Nephron progenitor cell (in vitro differentiated cells): ENCODE measurements at places on chromosomes 5 and 9.
A peak's percentile ranks its signal among the peaks of the same experiment; 100 is the strongest.

DNA sequence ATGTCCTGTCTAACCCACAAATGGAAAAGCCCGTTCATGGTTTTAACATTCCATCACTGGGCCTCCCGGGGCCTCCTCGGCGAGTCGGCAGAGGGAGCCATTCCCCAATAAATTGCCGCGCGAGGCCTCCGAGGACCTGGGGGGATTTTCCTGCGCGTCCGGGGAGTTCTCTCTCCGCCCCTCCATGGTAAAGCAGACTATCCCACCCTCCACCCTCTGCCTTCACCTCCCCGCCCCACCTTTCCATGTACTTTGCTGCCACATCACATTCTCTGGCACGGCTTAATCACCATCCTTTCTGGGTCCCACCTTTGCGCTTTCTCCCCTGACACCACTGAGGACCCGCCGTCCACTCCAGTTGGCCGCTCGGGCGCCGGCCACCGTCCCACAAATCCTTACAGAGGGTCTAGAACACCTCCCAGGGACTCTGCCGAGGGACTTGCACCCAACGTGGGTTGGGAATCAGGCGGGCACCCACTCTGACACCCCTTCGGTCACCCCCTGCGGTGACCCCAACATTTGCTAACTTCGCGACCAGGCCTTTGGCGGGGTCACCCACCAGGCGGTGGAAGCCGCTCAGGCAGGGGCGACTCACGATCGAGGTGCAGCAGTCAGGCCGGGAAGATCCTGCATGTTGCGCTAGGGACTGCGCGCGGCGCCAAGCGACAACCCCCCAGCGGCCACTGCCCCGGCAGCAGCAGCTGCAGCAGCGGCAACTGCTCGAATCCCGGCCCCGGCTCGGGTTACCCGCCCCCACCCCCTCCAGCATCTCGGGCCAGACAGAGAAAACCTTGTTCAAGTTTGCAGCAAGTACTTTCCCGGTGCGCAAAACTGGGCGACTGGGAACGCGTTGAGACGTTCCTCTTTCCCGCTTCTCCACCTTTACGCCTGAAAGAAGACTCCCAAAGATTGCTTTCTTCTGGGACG, at the start of gene MEGF10:
Gene MEGF10 (plus strand): TSS at position 778 of the 927 bp plus-strand sequence. CDS start 40,513 bp downstream, outside the sequence.
- DNase-seq, result peak; percentile 82

DNA sequence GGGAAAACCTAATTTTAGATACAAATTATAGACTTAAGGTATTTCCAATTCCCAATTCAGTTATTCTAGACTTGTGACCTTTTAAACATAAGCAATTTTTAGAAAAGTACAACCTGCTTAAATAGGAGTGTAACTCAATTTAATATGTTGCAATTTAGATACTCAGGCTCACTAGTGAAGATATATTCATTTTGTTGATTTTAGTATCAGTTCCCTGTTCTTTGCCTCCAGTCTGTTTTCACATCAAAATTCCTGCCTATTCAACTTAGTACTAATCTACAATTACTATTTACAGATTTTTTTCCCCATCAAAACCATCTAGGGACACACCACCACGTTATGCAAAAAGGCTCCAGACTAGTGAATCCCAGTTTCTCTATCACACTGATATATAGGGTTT, 30.4 kb downstream of the PWWP2A start:
- DNase-seq, result no peak

DNA sequence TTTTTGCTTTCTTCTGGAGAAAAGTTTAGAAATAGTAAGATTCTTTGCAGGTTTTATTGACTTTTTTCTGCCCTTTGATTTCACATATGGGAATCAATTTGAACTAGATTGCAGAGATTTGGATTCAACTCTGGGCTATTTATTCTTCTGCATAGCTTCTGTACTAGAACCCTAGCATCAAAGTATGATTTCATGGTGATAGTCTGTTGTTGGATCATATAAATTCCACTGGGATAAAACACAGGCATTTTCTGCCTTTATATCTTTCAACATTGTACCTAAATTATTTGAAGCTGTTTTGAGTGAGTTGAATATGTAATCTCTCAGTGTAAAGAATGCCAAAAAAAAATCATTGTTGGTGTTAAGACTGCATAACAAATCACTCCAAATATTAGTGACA, 458.4 kb upstream of the MPDZ start:
- no peak for DNase-seq

DNA sequence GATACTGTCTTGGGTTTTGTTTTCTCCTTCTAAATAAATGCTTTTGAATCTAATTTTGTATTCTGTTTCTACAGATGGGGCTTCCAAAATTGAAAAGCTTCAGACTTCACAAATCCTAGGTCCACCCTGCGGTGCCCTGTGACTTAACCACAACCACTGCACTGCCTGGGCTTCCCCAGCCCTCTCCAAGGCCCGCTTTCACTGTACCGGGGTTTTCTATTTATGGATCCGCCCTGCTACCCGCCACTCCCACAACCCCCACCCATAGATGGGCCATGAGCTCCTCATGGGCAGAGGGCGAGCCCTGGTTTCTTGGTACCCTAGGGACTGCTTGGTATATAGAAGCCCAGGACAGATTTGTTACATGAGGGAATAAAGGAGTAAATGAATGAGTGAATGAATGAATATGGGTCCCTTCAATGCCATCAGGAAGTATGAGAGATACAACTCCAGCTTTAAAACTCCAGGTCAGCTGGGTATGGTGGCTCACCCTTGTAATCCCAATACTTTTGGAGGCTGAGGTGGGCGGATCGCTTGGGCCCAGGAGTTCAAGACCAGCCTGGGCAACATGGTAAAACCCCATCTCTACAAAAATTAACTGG, 39.8 kb upstream of the NEK6 start:
- no peak for DNase-seq

DNA sequence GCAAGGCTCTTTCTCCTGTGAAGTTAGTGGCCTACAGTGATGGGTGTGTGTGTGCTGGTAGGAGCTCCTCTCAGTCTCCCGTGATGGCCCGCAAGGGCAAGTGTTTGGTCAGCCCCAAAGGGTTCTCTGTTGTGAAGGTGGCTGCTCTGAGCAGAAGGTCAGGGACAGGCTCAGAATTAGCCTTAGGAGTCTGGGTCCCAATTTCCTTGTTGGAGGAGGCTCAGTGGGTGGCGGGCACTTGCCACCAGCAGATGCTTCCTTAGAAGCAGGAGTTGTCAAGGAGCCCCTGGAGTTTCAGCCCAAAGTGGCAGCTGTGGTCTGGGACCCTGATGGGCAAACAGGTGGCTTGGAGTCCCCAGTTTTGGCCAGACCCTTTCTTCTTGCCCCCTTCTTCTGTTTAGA, 154.4 kb downstream of the MACROH2A1 start:
- no peak for DNase-seq

GRCh38 chr9:34310215-34310614, 18.9 kb downstream of the KIF24 start:
- no peak for DNase-seq

DNA sequence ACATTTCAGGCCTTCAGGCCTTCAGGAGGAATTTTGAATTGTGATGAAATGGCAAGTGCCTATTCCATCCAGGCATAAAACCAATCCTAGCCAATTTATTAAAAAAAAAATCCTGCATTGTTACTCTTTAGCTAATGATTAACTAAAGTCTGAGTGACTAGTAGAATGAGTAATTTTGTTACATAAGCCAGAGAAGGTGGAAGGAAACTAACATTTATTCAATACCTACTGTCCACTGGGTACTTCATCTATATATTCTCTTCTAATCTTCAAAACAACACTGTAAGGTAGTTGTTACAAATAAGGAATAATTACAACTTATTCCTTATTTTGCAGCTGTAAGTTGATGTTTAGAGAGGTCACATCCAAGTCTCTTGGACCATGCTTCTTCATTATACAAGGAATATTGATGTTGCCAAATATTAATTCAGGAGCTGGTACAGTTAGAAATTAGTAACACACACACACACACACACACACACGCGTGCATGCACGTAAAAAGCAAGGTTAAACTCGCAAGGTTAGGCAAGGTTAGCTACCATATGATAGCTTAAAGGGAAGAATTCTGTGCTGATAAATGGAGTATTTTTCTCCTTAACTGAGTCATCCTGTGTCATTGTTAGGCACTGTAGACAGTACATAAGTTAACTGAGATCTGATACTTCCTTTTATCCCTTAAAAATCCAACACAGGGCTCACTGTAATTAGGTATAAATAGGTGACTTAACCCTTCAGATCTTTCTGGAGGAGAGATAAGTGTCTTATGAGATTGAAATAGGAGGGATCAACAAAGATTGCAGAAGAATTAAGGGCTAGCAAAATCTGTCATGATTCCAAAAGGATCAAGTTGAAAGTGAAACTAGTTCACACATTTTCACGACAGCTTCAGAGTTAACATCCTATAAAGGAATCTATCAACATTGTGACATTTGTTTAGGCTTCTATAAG, 596.9 kb downstream of the PDE4D start:
- no peak for DNase-seq

GRCh38 chr9:128078504-128079434, 10.7 kb downstream of the SLC25A25 start:
- no peak for DNase-seq

GRCh38 chr5:139022528-139022927, 147.4 kb upstream of the LRRTM2 start:
- DNase-seq, result no peak

GRCh38 chr5:133664422-133664821, 52.1 kb upstream of the FSTL4 start:
- DNase-seq, result no peak

DNA sequence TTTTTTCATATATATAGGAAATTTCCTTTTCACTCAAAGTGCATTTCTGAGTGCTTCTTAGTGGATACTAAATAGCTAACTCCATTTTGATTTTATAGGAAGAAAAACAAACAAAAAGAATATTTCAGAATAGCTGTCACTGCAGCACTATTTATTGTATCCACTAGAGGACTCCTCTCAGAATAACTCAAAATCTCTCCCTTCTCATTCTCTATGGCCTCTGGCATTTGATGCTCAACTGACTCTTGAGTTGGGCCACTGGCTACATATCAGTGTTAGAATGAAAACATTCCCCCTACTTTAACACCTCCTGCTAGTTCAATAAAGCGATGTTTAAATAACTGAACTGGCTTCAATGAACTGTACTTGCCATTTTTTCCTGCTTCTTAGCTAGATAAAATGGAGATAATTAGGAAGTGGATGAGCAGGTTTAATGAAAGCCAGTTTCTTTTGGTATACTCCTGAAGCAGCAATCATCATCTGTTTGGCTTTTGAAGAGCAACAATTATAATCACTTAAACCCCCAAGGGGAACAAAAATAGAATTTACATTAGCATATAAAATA, 16.6 kb upstream of the ELAVL2 start:
- no peak for DNase-seq

DNA sequence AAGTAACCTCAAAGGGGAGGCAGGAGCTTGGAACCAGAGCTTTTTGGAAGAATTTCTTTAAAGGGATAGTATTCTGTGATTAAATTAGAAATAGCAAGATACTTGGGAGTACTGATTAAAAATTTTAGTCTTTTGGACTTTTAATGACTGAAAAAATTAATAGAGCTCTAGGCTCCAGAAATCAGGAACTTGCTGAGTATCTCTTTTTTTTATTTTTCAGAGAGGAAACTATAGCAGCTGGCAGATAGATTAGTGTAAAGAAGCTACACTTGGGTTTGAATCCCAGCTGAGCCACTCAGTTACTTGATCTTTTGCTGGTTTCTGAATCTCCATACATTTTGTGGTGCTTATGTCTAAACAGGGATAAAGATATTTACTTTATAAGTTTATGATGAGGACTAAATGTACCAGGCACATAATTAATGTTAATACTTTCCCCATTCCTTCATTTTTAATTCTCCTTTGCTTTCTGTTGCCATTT, 94.2 kb upstream of the TNC start:
- no peak for DNase-seq

DNA sequence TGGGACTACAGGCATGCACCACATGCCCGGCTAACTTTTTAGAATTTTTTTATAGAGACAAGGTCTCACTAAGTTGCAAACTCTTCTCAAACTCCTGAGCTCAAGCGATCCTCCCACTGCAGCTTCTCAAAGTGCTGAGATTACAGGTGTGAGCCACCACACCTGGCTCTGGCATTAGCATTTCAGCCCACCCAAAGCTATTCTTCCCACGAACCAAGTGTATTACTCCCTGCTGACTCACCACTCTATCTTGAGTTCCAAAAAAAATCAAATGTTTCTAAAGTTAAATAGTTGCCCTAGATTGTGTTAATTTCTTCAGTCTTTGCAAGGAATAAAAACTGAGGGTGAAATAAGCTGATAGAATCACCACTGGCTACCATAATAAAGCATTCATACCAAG, 205.5 kb downstream of the ARRDC3 start:
- no peak for DNase-seq

DNA sequence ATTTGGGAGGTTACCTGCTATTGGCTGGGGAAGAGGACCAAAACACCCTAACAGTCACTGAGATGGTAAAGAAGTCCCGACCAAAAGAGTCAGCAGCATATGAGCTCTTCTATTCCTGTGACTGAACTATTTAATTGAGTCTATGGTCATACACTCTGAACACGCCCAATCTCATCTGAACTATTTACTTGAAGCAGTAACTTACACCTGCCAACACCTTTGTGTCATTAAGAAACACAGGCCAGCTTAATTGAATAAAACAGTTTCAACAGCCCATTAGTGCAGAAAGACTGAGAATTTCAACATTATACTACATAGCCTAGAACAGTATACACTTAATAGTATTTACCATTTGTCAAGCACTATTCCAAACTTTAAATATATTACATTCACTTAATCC, 47.8 kb downstream of the NR6A1 start:
- DNase-seq, result no peak

DNA sequence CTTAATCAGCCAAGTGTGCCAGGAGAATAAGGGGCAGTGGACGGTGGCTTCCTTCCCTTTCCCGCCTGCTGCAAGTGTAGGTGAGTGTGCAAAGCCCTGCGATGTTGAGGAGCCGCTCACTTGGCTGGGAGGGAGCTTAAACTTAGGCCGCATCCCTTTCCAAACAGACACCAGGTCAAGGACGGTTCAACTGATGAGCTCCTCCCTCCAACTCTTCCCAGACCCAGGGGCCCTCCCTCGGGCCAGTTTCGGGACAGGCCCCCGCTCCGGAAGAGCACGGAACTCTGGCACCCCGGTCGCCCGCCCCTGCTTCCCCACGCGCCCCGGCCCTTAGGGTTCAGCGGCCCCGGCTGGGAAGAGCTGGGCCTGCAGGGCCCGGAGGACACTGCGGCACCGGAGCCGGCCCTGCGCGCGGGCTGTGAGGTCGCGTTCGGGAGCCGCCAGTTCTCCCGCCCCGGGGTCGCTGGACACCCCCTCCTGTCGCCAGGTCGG, 481 bp downstream of the MRPL36 start:
- DNase-seq, result peak; percentile 52

DNA sequence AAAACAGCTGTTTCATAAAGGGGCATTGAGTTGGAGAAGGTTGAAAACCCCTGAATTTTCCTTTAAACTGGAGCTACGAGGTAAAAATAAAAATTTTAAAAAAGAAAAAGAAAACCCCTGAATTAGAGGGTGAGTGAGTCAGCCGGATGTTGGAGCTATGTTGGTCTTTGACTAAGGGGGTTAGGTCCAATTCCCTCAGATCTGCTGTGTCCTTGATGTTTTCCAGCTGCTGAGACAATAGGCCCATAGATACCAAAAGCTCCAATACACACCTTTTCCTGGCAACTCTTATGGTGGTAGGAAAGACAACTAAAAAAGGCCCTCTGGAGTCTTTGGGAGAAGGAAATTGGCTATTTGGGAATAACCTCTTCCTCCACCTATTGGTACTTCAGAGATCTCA, 79.4 kb upstream of the SAP30L start:
- no peak for DNase-seq
